ENCODE measurements at places on chromosomes 6 and 20. TPM values are rescaled to one million over a fixed set of nuclear protein-coding genes. Genes with fewer than 3 reads are reported as not detected.

DNA sequence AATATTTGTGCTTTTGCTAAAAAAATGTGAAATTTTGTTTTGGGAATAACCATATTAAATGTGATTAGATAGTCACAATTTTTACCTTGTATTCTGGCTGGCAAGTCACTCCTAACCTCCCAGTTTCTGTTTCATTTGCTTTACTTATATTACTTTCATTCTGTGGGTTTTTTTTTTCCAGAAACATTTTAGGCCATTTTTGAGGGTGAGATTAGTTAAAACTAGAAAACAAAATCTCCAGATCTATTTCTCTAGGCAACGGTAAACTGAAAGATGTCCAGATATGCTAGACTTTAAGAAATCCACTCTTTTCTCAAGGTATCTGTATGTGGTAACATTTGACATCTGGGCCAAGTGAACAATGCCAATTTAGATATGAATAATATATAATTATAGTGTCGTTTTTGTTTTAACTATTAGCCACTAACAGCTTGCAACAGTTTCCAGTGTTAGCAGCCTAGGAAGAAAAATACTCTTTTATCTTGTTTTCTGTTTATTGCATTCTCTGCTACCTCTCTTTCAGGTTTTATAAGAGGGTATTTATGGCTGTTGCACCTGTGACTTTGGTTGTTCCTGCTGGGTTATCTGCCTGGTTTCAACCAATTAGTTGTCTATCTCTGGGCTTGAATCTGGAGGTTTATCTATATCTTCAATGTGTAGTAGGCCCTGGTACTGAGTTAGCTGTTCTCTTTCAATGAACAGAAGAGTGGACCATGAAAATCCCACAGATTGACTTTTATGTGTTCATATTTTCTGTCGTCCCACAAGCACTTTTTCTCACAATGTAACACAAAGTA, 260.9 kb downstream of the NKAIN2 start:
- DNase-seq = no peak

- no peak for DNase-seq
These were observed 10.8 kb downstream of the HBS1L start for GRCh38 chr6:135043846-135044245.

Gene OXT
- 0.92 TPM for total RNA-seq

- peak; percentile 42 for DNase-seq
These were observed 5.3 kb downstream of the SFTA2 start for GRCh38 chr6:30926644-30927043.

DNA sequence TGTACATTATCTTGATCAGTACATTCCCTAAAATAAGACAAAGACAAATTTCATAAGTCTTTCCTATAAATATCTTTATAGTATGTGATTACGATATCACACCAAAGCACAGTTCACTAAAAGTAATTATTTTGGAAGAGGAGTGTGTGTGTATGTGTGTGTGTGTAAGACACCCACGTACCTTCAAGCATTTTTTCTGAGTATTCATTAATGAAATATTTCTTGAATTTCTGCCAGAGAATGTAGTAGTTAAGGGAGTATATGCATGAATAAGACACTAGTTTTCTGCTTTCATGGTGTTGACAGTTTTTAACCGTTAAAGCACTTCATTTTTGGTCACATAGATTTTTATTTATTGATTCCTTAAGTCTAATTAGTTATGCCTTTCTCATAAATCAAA, 36.8 kb downstream of the MANEA start:
- DNase-seq = no peak

GRCh38 chr6:79441192-79441591, 96.0 kb downstream of the LCA5 start:
- no peak for DNase-seq

DNA sequence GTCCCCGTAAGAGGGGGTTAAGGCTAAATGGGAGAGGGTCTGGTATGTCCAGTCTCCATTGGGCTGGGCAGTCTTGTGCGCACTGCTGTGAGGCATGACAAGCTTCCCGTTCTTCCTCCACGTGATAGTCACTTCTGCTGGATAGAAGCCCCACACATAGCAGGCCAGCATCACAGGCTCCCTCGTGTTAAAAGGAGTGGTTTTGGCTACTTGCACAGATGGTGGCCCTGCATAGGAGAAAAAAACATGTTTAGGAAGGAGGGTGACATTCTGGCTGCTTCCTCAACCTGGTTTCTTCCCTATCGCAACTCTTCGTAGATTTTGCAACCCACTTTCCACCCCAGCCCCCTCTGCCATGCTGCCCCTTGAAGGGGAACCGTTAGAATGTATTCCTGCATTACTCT, 3.6 kb downstream of the HLA-DMB start:
- no peak for DNase-seq

Gene HEY2
- total RNA-seq = 0.80 TPM

- DNase-seq = no peak
These were observed 212.2 kb downstream of the TBC1D7 start for GRCh38 chr6:13116155-13116554.

- no peak for DNase-seq
These were observed 144.7 kb downstream of the SCML4 start for GRCh38 chr6:107679457-107679856.

DNA sequence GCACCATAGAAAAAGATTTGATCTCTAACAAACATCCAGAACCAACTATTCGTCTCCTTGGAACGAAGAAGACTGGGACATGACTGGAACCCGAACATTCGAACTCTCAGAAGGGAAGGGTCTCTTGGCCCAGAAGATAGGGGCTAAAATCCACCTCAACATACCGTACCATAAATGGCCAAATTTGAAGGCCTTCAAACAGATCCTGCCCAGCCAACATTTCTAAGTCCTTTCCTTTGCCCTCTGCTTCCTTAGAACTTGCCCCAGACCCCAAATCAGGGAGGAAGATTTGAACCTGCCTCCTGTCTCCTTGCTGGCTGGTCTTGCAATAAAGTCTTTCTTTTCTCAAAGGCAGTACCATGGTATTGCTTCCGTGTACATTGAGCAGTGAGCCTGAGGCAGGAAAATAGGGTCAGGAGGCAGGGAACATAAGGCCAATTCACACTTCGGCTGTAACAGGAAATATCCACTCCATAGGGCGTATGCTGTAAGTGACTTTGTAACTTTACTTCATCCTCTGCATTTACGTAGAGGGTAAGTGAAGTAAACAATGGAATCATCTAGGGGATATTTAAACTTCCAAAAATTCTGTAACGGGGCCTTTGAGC, 1.8 kb upstream of the PXDC1 start:
- DNase-seq = no peak

GRCh38 chr6:22673474-22673873, 104.1 kb downstream of the HDGFL1 start:
- no peak for DNase-seq

DNA sequence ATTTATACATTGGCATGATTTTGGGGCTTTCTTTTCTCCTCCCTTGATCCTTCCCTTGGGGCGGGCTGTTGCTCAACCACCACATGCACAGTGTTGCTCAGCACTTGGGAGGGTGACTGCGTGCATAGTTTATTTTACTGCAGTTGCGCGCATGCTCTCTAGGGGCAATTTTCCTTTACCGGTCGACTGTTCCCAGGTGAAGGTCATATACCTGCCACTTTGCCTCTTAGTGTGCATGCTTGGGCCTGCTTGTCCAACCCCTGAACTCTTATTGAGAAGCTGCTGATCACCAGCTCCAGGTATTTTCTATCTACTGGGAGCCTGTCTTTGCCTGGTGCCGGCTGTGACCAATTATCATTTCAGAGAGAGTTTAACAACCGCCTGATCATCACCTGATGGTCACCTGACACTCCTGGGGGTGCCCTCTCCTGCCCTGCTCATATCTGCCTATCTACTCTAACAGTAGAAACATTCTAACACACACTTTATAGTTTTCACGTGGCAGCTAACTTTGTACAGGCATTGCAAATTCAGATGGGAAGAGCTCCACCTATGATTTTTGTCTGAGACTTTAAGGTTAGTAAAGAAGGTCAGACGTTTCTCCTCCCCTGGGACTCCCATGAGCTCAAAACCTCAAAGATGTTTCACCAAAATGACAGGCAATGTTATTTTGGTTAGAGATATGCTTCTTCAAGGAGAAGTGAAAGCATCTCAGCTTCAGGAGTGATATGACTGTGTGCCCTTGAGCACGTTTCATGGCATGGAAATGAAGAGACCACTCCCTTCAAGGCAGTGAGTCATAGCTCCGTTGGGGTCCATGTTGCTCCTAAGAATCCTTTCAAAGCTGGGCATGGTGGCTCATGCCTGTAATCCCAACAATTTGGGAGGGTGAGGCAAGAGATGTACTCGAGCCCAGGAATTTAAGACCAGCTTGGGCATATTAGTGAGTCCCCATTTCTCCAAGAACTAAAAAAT, 227.5 kb upstream of the MYLIP start:
- peak; percentile 68 for DNase-seq

Gene GSTA3
- total RNA-seq = not detected

Gene SLC52A3
- 0.33 TPM for total RNA-seq

Gene NKAIN2
- total RNA-seq = 1.3 TPM

DNA sequence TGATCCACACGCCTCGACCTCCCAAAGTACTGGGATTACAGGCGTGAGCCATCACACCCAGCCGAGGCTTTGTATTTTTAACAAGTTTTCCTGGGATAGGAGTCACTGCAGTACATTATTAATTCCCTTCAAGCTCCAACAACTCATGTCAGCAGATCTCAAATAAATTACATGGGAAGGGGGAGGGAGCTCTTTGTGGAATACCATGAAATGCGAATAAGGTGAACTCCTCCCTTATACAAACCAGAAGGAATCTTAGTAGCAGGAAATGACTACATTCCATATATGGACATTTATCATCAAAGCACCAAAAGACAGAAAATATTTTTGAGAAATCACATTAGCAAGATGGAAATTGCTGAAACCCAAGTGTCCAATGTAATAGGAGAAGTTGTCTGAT, 2.9 kb downstream of the GSS start:
- DNase-seq = no peak

- no peak for DNase-seq
These were observed 74.1 kb downstream of the TPBG start for GRCh38 chr6:82437701-82438100.

- no peak for DNase-seq
These were observed 165.7 kb downstream of the FOXC1 start for GRCh38 chr6:1775441-1775840.

GRCh38 chr6:47308552-47309290, 984 bp downstream of the TNFRSF21 start:
- peak; percentile 44 for DNase-seq

Gene VGLL2
- not detected for total RNA-seq

DNA sequence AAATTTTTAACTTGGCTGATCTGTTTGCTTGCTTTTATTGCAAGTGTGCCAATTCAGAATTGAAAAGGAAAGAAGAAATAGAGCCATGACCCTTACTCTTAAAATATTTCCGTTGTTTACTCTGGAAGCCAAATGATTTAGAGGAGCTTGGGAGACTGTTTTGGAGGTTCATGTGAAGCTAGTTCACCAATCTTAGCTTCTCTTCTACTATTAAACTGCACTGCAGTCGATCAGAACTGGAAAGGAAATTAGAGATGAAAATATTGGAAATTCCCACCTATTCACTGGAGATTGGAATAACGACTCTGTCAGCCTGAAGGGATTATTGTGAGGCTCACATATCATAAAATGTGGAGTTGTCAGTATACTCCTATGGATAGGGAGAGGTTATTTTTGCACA, 81.8 kb downstream of the MLIP start:
- no peak for DNase-seq

DNA sequence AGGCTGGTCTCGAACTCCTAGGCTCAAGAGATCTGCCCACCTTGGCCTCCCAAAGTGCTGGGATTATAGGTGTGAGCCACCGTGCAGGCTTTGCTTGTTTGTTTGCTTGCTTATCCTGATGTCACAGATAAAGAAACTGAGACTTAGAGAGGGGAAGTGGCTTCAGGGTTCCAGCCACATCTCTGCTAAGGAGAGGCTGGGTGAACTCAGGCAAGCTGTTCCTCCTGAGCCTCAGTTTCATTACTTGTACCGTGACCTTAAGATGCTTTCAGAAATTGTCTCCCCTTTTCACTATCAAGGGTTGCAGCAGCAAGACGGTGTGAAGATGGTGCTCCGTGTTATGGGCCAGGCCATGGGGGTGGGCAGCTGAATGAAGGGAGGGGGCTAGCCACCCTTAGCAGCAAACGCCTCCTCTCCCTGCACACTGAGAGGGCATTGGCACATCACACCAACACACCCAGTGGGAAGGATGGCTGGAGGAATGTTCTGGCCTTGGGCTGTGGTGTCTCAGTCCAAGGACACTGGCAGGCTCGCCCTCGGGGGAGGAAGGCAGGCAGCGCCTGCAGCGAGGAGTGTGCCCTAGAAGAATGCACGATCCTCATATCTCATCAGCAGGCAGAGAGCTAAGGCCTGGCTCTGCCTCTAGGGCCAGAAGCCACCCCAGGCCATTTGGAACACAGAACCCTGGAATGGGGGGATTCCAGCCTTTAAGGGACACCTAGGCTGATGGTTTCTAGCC, 48.2 kb upstream of the TLDC2 start:
- no peak for DNase-seq

GRCh38 chr6:91653895-91654294, 1067.0 kb upstream of the MAP3K7 start:
- DNase-seq = no peak

Gene GUCA1A
- total RNA-seq = 0.43 TPM

GRCh38 chr20:46987001-46987400, 92.4 kb downstream of the EYA2 start:
- no peak for DNase-seq

Gene MYT1
- total RNA-seq = 0.08 TPM

GRCh38 chr20:62511915-62512610, 36.3 kb upstream of the GATA5 start:
- no peak for DNase-seq

DNA sequence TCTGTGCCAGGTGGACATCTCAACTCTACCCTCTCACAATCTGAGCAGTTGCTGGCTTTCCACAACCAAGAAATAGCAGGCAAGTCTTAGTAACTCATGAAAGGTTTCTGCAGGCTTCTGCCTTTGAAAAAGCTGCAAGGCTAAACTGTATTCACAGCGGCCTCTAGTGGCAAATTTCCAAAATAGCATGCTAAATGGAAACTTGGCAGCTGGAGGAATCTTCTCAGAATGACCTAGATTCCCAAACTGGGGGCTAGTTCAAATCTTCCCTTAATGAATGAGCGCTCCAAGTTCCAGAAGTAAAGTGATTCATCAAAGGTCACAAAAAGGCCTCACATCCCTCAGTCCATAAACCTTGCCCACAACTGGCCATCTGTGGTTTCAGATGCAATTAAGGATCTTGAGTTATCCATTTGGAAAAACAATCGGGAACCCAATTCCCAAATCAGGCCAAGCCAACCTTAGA, 11.9 kb upstream of the CPNE5 start:
- peak; percentile 85 for DNase-seq

- no peak for DNase-seq
These were observed 53.3 kb downstream of the RBM38 start for GRCh38 chr20:57444394-57445048.

Gene GCNT2
- 36.4 TPM for total RNA-seq

Gene LY86
- 0.27 TPM for total RNA-seq

DNA sequence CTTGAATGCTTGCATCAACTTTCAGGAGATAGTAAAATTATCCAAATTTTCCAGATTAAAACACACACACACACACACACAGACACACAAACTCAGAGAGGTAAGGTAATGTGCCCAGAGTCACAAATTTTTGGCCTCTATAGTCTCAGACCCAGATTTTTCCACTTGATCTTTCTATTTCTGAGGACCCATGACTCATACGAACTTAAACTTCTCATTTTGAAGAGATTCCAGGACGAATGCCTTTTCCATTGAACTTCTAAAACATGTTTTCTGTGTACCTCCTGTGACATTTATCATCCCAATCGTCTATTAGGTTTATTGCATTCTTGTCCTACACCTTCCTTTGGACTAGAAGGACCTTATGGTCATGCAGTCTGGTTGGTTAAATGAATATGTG, 172.9 kb upstream of the COL21A1 start:
- DNase-seq = no peak

Data from hepatocyte (in vitro differentiated cells).